ENCODE measurements at places on chromosomes 3 and 15. TPM values are rescaled to one million over a fixed set of nuclear protein-coding genes. Genes with fewer than 3 reads are reported as not detected.

The P2RY1 gene
- total RNA-seq, result 0.17 TPM

The AADAC gene
- not detected for total RNA-seq

The IL17RD gene
- total RNA-seq, result 0.02 TPM

The KY gene
- not detected for total RNA-seq

The GOLGA6A gene
- total RNA-seq, result 1.0 TPM

The EFCC1 gene
- not detected for total RNA-seq

The RARB gene
- total RNA-seq, result not detected

The ATP2B2 gene
- not detected for total RNA-seq
